ENCODE measurements at places on chromosomes 4 and X. TPM values are rescaled to one million over a fixed set of nuclear protein-coding genes. Genes with fewer than 3 reads are reported as not detected.
A peak's percentile ranks its signal among the peaks of the same experiment; 100 is the strongest.

DNA sequence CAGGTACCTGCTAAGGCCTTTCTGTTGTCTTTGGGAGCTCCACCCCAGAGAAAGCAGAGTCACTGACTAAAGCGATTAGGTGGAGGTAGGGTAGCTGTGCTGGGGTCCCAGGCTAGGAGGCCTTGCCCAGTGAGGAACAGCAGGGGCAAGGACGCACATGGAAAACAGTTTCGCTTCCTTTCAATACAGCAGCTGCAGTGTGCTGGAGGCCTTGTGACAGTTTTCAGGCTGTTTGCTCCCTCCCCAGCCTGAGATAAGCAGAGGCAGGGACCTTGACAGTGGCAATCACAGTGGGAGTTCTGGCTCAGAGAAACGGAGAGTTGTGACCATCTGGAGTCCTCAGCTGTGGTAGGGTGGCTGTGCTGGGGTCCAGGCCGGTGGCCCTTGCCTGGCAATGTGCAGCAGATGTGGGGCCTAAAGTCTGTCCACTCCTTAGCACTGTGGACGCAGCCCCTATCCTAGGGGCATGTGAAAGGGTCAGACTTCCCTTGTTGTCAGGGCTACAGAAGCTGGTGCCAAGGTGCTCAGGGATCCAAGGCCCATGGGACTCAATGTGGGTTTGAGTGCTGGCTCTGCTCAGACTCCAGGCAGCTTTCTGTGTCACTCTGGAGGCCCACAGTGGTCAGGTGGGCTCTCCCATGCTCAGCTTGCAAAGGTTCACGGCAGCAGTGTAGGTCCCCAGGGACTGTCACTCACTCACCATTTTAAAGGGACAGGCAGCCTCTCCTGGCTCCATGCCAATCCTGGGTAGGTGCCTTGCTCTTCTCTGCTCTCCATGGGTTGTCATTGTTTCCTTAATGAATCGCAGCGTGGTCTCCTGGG, 534.9 kb upstream of the FMR1 start:
- peak; percentile 27 for DNase-seq

DNA sequence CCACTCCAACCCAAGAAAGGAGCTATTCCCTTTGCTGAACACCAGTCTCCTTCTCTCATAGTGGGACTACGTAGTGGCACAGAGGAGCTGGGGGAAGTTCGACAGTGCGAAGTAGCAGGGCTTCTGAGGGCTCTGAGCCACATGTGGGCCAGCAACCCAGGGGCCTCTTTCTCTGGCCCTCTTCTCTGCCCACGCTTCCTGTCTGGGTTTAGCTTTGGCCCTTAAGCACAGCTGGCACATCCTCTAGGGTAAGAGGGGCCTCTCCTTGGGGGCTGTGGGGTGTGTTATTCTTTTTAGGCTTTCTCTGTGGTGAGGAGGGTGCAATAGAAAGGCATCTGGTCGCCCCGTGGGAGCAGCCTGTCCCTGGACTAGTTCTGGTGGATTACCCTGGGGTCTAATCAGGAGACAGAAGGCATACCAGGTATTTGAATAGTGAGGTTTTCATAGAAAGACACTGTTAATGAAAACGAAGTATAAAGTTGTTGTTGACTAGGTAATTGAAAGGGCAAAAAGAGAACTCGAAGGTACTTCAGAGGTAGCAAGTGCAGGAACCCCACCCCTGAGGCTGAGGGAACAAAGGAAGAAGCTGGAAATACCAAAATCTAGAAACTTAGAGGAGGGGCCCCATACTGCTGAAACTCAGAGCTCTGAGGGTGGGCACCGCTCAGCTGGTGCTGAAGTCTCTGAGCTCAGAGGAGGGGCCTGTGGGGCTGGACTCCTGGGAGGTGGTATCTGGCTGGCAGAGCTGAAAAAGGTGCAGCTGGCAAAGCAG, 151.9 kb upstream of the RPS6KA3 start:
- no peak for DNase-seq

GRCh38 chrX:39645178-39645895, 452.4 kb downstream of the BCOR start:
- DNase-seq: no peak

- DNase-seq: no peak
Measured at GRCh38 chr4:13611283-13611842, 16.2 kb downstream of the BOD1L1 start.

DNA sequence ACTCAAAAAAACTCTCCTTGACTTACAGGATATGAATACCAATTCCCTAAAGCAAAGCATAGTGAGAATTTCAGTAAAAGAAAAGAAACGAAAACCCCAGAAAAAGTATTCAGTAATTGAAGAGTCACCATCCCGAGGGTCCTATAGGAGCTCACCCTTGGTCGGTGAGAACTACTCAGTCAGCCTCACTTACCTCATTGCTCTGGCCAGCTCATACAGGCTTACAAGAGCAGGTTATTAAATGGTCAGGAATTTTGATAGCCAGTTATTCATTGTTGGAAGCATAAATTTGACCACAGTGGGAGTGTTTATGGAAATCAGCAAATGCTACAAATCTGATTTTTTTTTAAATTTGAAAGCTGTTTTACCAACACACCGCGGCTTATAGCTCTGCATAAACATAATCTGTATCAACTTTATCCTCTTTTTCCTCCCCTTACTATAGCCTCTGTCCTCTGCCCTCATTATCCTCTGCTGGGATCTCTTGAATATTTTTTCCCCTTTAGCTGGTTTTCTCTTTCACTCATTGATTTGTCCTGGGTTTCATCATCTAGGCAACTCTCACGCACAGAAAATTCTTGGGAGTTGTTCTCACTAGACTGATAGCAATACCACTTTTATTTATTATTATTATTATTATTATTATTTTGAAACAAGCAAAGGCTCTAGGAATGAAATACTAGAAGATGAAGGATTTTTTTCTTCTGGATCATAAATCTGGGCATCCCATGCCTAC, 11.0 kb upstream of the CXCL2 start:
- DNase-seq: no peak

TMEM255A gene
- total RNA-seq: 43.9 TPM

CT45A10 gene
- not detected for total RNA-seq

Data from spinal cord (tissue), 10 donors.